AG10803 (cell line): ENCODE measurements at places on chromosomes 1 and 21.

- no peak for DNase-seq
Measured at GRCh38 chr1:225794954-225795353, 15.0 kb upstream of the EPHX1 start.

GRCh38 chr1:26153966-26154532, 4.8 kb upstream of the FAM110D start:
- no peak for DNase-seq

- peak; percentile 21 for DNase-seq
Measured at GRCh38 chr1:34983700-34984355, 1.3 kb downstream of the TMEM35B start.

DNA sequence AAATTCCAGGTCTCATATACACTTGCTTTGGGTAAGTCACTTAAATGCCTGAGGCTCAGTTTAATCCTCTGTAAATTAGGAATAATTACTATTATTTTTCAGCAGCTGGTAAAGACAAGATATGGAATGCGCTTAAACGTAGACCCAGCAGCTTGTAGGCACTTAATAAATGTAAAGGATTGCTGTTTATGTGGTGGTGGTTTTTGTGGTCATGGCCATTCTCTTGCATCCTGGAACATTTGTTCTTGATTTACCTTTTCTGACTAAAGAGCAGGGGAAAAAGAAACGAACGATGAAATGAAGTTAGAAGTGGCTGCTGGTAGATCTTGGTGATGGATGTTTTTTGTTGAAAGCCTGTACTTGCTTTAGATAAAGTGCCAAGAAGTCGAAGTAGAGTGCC, 195.0 kb upstream of the FOXD3 start:
- DNase-seq: peak; percentile 23

- DNase-seq: peak; percentile 18
Measured at GRCh38 chr1:58699011-58699762, 675 bp downstream of the MYSM1 start.

- no peak for DNase-seq
Measured at GRCh38 chr1:42541104-42541503, 78.0 kb downstream of the CCDC30 start.

GRCh38 chr1:224676551-224676950, 60.4 kb downstream of the CNIH3 start:
- no peak for DNase-seq
